ENCODE measurements at places on chromosomes 12 and 14. TPM values are rescaled to one million over a fixed set of nuclear protein-coding genes. Genes with fewer than 3 reads are reported as not detected.

DNA sequence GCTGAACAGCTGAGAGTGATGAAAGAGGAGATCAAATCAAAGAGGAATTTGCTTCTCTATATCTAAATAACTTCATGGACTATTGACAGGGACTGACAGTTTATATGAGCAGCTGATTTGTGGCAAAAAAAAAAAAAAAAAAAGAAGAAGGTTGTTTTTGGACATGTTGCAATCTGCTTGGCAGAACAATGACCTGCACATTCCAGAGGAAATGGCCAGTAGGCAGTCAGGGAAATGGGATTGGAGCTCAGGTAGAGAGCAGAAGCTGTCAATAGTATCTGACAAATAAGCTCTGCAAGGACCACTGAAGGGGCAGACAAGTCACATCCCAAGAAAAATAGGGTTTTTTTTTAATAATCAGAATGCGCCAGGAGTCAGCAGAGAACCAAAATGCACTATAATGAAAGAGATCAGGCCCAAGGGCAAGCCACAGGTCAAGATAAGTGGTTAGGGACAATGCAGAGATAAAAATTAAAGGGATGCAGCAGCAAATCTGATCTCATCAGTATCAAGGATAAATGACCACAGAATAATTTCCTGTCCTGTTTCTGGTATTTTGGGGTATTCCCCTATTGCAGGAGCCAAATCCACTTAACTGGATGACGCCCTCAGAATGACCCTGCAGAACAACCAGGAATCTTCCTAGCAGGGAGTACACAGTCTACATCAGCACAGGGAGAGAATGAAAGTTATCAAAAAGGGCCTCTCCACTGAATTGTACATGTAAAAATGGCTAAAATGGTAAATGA lies 22.6 kb upstream of the DUSP16 start:
- peaks cover 5% of the 10 kb centered on the region for H3K4me1 ChIP-seq
- H3K36me3 ChIP-seq: no peaks in the 10 kb centered on the region
- no peak overlapping the region for H3K27ac ChIP-seq
- no peak overlapping the region for H3K4me3 ChIP-seq
- no peak for DNase-seq

- no peak overlapping the region for H3K4me3 ChIP-seq
- no peaks in the 10 kb centered on the region for H3K27me3 ChIP-seq
- H3K27ac ChIP-seq: no peak overlapping the region
Observed at GRCh38 chr14:96096639-96097610, 57.8 kb downstream of the C14orf132 start.

GRCh38 chr12:50145439-50145838 lies 21.7 kb downstream of the CERS5 start:
- H3K27me3 ChIP-seq: no peaks in the 10 kb centered on the region
- DNase-seq: no peak
- no peak overlapping the region for H3K4me3 ChIP-seq
- H3K27ac ChIP-seq: no peak overlapping the region
- no peaks in the 10 kb centered on the region for H3K4me1 ChIP-seq

- H3K27me3 ChIP-seq: no peaks in the 10 kb centered on the region
- no peak for DNase-seq
- no peaks in the 10 kb centered on the region for H3K36me3 ChIP-seq
Observed at GRCh38 chr14:34843011-34843554, 32.1 kb downstream of the BAZ1A start.

DNA sequence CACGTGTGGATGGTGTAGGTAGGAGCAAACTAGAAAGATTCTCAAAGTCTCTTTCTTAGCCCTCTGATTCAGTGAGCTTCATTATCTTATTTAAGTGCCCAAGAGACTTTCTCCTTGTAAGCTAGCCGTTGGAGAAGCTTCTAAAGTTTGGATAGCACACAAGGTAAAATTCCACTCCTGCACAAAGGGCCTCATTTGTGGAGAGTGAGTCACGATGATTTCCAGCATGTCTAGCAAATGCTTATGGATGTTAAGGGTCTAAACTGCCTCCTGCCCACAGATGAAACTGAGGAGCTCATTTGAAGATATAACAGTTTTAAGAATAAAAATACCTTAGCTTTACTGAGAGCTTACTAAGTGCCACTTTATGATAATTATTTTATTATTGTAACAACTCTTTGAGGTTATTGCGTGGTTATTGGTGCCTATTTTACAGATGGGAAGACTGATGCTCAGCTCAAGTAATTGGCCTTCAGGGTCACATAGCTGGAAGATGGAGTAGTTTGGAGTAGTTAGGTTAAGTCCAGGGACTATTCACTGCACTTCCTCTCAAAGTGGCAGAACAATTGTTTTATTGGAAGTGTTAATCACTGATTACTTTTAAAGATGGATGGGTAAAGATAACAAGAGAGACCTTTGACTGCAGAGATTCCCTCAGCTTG lies 78.7 kb upstream of the HIF1A start:
- H3K4me3 ChIP-seq: no peak overlapping the region
- H3K27me3 ChIP-seq: no peaks in the 10 kb centered on the region
- H3K27ac ChIP-seq: no peak overlapping the region
- no peak for DNase-seq

- H3K4me1 ChIP-seq: peaks cover 19% of the 10 kb centered on the region
- H3K27me3 ChIP-seq: no peaks in the 10 kb centered on the region
- peak overlapping the region; percentile 87 for H3K27ac ChIP-seq
- H3K4me3 ChIP-seq: no peak overlapping the region
Observed at GRCh38 chr12:12505544-12506495, 56.8 kb downstream of the DUSP16 start.

The VWF gene
- 83.7 TPM for total RNA-seq

The NRXN3 gene
- 3.5 TPM for total RNA-seq

DNA sequence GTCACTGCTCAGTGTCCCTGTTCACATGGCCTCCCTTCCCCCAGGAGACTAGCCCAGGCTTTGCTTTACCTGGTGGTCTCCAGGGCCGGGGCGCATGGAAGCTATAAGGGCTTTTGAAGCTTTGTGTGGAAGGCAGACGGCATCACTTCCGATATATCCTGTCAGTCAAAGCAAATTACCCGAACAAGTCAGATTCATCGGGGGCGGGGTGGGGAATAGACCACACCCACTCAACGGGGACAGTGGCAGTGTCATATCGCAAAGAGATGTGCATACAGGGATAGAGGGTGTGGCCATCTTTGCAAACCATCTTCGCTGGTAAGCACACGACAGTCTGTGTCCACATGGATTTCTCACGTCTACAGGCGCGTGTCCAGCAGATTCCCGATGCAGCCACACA lies 127.3 kb downstream of the GLT1D1 start:
- DNase-seq: no peak
- H3K4me3 ChIP-seq: no peak overlapping the region
- H3K27ac ChIP-seq: no peak overlapping the region
- no peaks in the 10 kb centered on the region for H3K4me1 ChIP-seq

DNA sequence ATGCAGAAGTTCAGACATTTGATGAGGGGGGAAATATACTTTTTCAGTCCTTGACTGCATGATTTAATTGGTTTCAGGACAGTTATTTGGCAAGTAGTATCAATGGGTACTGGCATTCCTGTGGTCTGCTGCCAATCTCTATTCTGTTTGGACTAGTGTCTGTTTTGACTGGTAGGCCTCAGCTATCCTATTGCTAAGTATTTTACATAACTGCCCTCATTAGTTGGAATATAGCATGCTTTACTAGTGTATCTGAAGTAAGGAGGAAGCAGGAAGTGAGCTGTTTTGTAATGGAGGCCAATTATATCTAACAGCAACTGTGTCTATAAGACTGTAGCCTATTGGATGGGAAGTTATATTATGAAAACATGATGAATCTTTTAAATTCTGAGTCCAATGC lies 104.3 kb downstream of the FLRT2 start:
- no peak overlapping the region for H3K27ac ChIP-seq
- H3K4me3 ChIP-seq: no peak overlapping the region
- H3K36me3 ChIP-seq: no peaks in the 10 kb centered on the region
- H3K4me1 ChIP-seq: no peaks in the 10 kb centered on the region
- no peaks in the 10 kb centered on the region for H3K27me3 ChIP-seq

DNA sequence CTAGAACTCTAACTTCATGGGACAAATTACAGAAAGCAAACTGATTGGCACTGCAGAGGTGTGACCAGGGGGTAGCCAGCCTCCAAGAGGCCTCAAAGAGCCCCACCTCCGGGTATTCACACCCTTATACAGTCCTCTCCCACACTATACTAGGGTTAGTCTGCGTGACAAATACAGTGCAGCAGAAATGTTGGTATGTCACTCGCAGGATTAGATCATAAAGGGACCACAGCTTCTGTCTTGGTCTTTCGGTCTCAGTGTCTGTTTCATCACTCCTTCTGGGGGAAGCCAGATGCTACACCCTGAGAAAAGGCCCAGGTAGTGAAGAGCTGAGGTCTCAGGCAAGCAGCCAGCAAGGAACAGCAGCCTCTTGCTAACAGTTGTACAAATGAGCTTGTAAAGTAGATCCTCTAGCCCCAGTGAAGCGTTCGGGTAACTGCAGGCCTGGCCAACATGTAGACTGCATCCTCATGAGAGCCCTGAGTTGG lies 68.9 kb upstream of the SAV1 start:
- H3K27me3 ChIP-seq: no peaks in the 10 kb centered on the region
- H3K4me1 ChIP-seq: peaks cover 10% of the 10 kb centered on the region
- H3K36me3 ChIP-seq: no peaks in the 10 kb centered on the region
- H3K27ac ChIP-seq: no peak overlapping the region
- no peak overlapping the region for H3K4me3 ChIP-seq
- DNase-seq: peak; percentile 61

The SYT1 gene
- total RNA-seq: 1.3 TPM

GRCh38 chr14:51276605-51277004 lies 36.6 kb downstream of the TMX1 start:
- DNase-seq: no peak
- peaks cover 7% of the 10 kb centered on the region for H3K4me1 ChIP-seq
- H3K4me3 ChIP-seq: no peak overlapping the region
- H3K36me3 ChIP-seq: no peaks in the 10 kb centered on the region

Measured in testis (tissue), 5 donors.